ENCODE measurements at places on chromosomes 12 and 14. TPM values are rescaled to one million over a fixed set of nuclear protein-coding genes. Genes with fewer than 3 reads are reported as not detected.

Gene DLGAP5
- 68.0 TPM for total RNA-seq

Gene FUT8
- 65.6 TPM for total RNA-seq

Gene DHRS2
- 11.6 TPM for total RNA-seq

DNA sequence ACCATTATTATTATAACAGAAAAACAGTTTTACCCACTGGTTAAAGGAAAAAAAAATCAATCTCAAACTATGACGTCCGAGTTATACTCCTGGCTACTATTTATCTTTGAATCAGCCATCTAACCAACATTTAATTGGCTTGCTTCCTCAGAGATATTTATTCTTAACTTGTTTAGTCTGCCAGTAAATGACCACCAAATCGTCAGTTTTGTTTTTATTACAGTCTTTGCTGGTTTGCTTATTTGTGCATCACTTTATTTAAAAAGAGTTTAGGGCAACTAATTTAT, 71.2 kb downstream of the RASSF8 start:
- no peak overlapping the region for H3K4me3 ChIP-seq
- H3K27me3 ChIP-seq = peaks cover 3% of the 10 kb centered on the region
- H3K36me3 ChIP-seq = no peaks in the 10 kb centered on the region
- no peak for DNase-seq

DNA sequence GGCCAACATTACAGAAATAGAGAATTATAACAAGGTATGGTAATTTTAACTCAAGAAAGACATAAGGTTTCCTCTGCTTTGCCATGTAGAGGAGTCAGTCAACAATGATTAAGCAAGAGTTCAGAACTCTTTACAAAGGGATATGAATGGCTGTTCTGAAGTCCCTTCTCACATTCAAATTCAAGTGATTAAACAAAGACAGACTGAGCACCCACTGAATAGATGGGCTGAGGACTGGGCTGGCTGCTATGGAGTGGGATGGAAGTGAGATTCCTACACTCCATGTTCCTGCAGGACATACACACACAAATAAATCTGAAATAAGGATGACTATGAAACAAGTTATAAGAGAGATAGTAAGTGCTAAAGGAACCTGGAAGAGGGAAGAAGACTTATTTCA, 199.0 kb upstream of the GRIP1 start:
- no peak overlapping the region for H3K4me3 ChIP-seq
- no peaks in the 10 kb centered on the region for H3K36me3 ChIP-seq
- peaks cover 8% of the 10 kb centered on the region for H3K27me3 ChIP-seq
- no peaks in the 10 kb centered on the region for H3K4me1 ChIP-seq

DNA sequence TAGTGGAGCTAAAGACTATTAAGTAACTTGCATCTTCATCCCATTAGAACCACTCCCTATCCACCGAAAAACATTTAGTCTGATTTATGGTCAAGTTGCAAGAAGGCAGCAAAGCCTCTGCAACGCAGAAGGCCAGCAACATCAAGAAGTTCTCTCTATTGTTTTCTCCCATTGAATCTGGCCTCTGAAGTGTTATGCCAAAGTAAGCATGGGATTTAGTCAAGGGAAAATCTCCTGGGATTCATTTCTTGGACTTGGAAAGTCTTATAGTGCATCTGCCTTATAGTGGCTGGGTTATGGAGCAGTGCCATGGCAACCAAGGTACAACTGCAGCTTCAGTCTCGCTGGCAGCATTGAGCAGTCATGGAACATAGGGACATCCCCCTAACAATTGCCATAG, 87.7 kb upstream of the KRR1 start:
- H3K36me3 ChIP-seq = no peaks in the 10 kb centered on the region
- H3K4me3 ChIP-seq = no peak overlapping the region
- no peak overlapping the region for H3K27ac ChIP-seq
- DNase-seq = no peak
- H3K4me1 ChIP-seq = no peaks in the 10 kb centered on the region
- peaks cover 24% of the 10 kb centered on the region for H3K27me3 ChIP-seq

GRCh38 chr12:108302016-108302402, 37.1 kb downstream of the CMKLR1 start:
- H3K4me1 ChIP-seq = peaks cover 3% of the 10 kb centered on the region
- no peak for DNase-seq
- H3K27ac ChIP-seq = no peak overlapping the region
- peaks cover 17% of the 10 kb centered on the region for H3K27me3 ChIP-seq

GRCh38 chr12:28463396-28463795, 273.1 kb downstream of the CCDC91 start:
- H3K27me3 ChIP-seq = no peaks in the 10 kb centered on the region
- H3K4me3 ChIP-seq = no peak overlapping the region
- no peaks in the 10 kb centered on the region for H3K4me1 ChIP-seq
- no peak overlapping the region for H3K27ac ChIP-seq

GRCh38 chr12:55736780-55737580, 5.9 kb upstream of the GDF11 start:
- no peaks in the 10 kb centered on the region for H3K36me3 ChIP-seq
- H3K27me3 ChIP-seq = no peaks in the 10 kb centered on the region
- H3K4me3 ChIP-seq = peak overlapping the region; percentile 47
- peak; percentile 64 for DNase-seq
- H3K27ac ChIP-seq = peak overlapping the region; percentile 59
- H3K4me1 ChIP-seq = peaks cover 24% of the 10 kb centered on the region

Measured in activated naive CD8-positive, alpha-beta T cell treated with anti-CD3 and anti-CD28 coated beads for 36 hours (primary cell).